Hepatic stellate cell (primary cell): ENCODE measurements at places on chromosomes 1 and 21.

DNA sequence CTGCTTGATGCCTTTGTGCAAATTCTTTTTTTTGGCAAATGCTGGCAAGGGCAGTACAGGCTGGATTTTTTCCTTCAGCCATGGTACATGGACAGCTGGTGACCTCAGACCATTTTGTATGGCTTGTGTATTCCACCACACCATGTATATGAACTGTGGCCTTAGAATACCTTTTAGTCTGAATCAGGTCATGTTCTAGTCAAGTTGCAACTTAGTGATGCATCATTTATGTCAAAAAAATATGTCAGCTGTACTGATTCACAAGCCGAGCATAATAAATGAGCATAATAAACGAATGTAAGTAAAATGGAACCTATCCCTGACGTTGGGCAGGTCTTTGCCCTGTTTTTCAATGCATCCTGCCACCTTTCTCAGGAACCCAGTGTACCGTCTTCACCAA is 219.7 kb upstream of the RUNX1 start:
- DNase-seq, result no peak

GRCh38 chr1:183956559-183957188 is 80.9 kb downstream of the COLGALT2 start:
- DNase-seq, result peak; percentile 40

DNA sequence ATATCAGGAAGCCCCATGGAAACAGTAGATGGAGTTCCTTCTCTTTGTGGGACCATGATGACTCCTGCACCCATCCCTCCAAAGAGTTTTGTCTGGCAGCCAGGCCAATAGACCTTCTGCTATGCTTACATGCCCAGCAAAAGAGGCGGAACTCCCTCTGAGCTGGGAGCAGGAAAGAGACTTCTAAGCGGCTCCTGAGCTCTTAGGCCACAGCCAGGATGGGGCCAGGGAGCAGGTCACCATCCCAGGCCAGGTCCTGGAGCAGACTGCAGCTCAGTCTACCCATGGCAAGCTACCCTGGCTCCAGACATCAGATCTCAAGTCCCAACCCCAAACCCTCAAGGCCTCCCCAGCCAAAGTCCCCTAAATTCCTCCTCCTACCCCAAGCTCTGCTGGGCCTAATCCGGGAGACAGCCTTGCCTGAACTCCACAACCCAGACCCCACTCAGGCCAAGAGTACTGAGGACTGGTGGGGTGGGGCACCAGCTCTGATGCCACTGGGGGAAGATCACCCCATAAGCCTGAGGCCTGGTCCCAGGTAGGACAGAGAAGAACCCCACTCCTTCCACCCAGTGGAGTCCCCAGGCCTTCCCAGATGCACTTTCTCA is 387.9 kb downstream of the MATN1 start:
- no peak for DNase-seq

DNA sequence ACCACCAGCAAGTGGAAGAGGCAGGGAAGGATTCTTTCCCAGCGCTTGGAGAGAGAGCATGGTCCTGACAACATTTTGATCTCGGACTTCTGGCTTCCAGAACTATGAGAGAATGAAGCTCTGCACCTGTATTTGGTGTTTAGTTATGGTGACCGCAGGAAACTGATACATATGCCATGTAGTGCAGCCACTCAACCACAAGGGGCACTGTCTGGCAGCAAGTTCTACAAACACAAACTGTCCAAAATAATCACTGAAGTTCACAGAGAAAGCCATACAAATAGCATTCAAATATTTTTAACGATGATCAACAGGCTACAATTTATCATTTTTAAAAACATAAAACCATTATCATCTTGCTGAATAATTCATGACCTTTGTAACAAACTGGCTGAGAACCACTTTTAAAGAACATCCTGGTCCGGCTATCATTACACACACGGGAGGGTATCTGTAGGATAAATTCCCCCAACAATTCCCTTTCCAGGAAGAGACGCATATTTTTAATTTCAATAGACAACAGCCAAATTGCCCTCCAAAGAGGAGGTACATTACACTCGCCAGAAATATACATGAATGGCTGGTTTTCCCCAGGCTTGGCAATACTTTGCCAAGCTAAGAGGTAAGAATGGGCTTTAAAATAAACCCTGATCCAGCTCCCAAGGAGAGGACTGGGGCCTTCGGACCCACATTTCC is 9.2 kb upstream of the CBR3 start:
- peak; percentile 38 for DNase-seq

- no peak for DNase-seq
Measured at GRCh38 chr1:11384170-11384554, 94.8 kb upstream of the DISP3 start.

- DNase-seq, result no peak
Measured at GRCh38 chr1:207933205-207933800, 22.4 kb upstream of the CD34 start.

DNA sequence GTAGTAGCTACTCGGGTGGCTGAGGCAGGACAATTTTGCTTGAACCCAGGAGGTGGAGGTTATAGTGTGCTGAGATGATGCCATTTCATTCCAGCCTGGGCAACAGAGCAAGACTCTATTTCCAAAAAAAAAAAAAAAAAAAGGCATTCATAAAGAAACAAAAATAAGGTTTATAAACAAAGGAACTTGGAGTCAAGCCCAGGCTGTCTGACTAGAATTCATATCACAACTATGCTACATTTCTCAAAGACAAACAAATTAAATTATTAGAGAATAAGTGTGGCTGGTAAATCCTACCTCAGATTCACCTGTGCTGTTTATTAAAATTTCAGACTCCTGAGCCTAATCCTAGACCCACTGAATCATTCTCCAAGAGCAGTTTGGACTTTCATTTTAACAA is 4.2 kb downstream of the GCLM start:
- no peak for DNase-seq

GRCh38 chr1:226981838-226982237 is 41.7 kb downstream of the COQ8A start:
- no peak for DNase-seq

GRCh38 chr1:170857955-170858354 is 77.4 kb upstream of the MROH9 start:
- no peak for DNase-seq

DNA sequence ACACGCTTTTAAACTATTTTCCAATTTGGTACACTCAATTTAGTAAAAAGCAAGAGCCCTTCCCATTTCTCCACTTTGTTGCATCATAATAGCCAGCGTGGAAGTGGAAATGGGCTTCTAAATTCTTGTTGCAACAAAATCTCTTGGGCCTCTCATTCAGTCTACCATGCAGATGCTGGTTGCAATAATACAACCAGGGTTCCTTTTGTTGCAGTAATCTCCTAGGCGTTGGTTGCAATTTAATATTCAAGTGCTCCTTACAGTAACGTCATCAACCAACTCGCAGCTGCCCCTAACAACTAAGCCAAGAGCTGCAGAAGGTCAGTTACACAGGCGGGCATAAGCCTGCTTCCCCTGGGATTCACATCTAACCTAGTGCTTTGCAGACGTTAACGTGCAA is 2.7 kb upstream of the HDGF start:
- no peak for DNase-seq

DNA sequence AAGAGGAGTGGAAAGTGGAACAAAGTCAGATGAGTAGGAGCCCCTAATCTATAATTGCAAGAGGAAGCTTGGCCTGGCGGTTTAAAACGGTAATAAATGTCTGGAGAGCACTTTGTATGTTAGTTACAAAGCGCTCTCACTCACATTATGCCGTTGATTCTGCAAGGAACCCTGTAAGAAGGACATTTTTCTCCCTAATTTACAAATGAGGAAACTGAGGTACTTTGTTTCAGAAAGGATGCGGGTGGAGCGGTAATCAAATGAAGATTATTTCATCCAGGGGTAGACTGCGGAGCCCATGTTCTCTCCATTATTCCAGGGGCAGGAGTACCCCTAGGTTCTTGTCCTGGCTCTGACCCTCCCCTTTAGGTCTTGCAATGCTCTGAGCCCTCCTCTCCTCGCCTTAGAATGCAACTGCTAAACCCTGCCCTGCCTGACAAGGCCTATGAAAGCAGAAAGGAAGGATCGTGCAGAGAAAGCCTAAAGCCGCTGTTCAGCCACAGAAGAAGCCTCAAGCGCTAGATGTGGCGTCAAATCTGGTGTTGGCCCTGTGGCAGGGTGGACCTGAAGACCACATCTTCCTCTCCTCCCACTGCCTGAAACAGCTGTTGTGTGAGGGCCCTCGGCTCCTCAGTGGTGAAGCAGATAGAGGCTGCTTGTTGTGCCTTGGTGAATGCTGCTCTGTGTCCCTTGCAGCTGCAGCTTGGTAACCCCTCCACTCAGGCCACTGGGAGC is 588 bp upstream of the PACC1 start:
- no peak for DNase-seq

GRCh38 chr1:168640836-168641235 is 64.4 kb downstream of the XCL1 start:
- DNase-seq, result no peak

DNA sequence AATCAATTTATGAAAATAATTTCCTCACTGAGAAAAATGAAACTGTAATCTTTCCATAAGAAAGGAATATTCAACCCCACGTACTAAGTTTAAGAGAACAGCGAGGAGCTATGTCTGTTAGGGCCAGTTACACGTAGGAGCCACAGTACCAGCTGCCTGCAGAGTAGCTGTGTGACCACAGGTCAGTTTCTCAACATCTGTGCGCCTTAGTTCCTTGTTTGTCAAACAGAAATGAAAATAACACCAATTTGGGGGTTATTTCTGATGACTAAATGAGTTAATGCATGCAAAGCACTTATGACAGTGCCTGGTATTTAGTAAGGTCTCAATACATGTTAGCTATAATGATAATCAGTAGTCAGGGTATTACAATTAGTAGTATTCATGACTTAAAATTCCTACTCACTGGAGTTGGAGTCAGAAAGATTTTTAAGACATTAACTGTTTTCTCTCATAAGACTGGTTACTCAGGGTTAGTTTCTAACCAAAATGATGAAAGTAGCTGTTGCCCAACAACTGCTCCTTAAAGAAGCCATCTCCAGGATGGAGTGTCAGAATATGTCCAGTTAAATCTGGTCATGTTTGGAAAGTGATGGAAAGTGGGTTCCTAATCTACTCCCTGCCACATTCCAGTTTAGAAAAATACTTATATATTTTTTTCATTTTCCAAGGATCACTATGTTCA is 85.8 kb upstream of the ZNF648 start:
- DNase-seq, result no peak

- DNase-seq, result no peak
Measured at GRCh38 chr1:66732407-66733166, 19.7 kb upstream of the DYNLT5 start.

DNA sequence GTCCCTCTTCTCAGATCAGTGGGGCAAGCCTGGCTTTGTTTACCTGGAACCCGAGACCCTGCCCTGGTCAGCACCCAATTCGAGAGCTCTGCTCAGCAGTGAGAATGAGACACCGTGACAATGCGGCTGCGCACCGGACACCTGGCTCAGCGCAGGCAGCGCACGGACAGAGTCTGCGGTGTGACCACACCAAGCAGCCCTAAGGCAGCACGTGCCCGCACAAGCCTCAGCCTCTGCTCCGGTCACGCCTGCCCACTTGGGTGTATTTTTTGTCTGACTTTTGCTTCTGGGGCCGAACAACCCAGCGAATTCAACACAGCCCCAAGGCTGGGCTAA is 4.7 kb downstream of the KRTAP10-8 start:
- DNase-seq, result no peak

- DNase-seq, result no peak
Measured at GRCh38 chr1:165894591-165894990, 67.2 kb downstream of the UCK2 start.

GRCh38 chr1:2463396-2463795 is 12.7 kb upstream of the PLCH2 start:
- DNase-seq, result no peak

DNA sequence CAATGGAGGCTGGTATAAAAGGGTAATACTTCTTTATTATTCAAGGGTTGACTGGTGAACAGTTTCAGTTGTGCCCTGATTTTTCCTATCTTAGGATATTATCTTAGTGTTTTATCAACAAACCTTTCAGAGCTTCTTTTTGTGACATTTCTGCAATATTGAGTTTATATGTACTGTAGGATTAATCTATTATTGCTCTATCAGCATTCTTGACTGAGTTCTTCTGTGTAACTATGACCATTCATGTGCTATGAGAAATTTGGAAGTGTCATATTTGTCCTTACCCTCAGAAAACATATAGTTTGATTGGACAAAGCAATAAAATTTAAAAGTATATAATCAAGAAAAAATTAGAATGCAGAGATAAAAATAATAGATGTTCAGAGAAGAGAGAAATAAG is 25.5 kb upstream of the MRPS6 start:
- no peak for DNase-seq

GRCh38 chr21:32626621-32627196 is 14.5 kb upstream of the CFAP298 start:
- no peak for DNase-seq

- DNase-seq, result no peak
Measured at GRCh38 chr21:18716578-18717138, 313.1 kb upstream of the TMPRSS15 start.

GRCh38 chr1:24304763-24305162 is 14.4 kb upstream of the GRHL3 start:
- no peak for DNase-seq

- no peak for DNase-seq
Measured at GRCh38 chr1:184162281-184162680, 110.8 kb downstream of the TSEN15 start.

- no peak for DNase-seq
Measured at GRCh38 chr1:207861442-207862177, 49.3 kb downstream of the CD34 start.

DNA sequence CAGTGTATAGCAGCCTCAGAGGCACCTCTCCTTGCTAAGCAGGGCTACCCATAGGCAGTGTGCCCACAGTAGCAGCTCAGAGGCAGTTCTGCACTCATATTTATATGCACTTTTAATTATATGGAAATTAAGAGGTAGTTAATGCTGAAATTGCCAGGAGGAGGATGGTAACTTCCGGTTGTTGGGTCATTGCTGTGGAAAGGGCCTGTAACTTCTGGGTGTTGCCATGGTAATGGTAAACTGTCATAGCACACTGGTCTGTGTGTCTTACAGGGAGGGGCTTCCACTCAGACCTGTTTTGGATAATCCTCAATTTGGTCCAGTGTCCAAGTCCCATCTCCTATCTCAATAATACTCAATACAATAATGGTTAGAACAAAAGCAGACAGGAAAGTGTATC is 7.6 kb downstream of the CFH start:
- no peak for DNase-seq

GRCh38 chr1:84918726-84919336 is 25.8 kb upstream of the LPAR3 start:
- DNase-seq, result no peak

- DNase-seq, result no peak
Measured at GRCh38 chr1:238071061-238071460, 180.3 kb upstream of the ZP4 start.

DNA sequence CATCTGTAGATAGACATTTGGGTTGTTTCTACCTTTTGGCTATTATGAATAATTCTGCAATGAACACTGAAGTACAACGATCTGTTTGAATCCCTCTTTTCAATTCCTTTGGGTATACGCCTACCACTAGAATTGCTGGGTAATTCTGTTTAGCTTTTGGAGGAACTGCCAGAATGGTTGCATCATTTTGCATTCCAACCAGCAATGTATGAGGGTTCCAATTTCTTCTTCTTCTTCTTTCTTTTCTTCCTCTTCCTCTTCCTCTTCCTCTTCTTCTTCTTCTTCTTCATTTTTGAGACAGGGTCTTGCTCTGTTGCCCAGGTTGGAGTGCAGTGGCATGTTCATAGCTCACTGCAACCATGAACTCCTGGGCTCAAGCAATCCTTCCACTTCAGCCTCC is 13.8 kb upstream of the THEM5 start:
- no peak for DNase-seq

GRCh38 chr21:40923407-40923806 is 76.4 kb upstream of the DSCAM start:
- DNase-seq, result no peak
